ENCODE measurements at places on chromosomes 6 and 20.
A peak's percentile ranks its signal among the peaks of the same experiment; 100 is the strongest.

GRCh38 chr6:124738482-124738881 is 223.8 kb upstream of the RNF217 start:
- no peak for DNase-seq

GRCh38 chr6:165602291-165602690 is 60.8 kb downstream of the PDE10A start:
- no peak for DNase-seq

DNA sequence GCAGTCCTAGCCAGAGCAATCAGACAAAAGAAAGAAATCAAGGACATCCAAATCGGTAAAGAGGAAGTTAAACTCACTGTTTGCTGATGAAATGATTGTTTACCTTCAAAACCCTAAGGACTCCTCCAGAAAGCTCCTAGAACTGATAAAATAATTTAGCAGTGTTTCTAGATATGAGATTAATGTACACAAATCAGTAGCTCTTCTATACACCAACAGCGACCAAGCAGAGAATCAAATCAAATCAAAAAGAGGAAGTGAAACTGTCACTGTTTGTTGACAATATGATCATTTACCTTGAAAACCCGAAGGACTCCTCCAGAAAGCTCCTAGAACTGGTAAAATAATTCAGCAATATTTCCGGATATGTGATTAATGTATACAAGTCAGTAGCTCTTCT is 21.7 kb downstream of the SERPINB9 start:
- DNase-seq: no peak

GRCh38 chr6:102798636-102799035 is 1405.1 kb downstream of the GRIK2 start:
- DNase-seq: no peak

DNA sequence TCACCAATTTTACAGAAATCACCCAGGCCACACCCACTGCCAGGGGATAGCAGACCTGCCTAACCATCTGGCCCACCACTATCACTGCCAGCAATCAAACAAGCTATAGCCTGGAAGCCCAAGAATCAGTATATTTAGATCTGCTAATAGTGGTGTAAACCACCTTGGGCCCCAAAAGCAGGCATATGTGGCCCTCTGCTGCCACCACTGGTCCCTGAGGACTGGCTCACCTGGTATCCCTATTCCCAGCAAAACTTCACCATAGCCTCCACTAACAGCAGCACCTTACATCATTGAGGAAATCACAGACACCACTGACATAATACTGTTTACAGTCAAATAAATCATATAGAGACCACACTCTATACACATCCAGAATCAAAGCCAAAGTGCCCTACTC is 880.4 kb upstream of the MAN1A1 start:
- DNase-seq: no peak

GRCh38 chr20:37354210-37355195 is 8.6 kb downstream of the SRC start:
- DNase-seq: no peak

- DNase-seq: no peak
Measured at GRCh38 chr20:24449026-24449720, 20.3 kb upstream of the SYNDIG1 start.

DNA sequence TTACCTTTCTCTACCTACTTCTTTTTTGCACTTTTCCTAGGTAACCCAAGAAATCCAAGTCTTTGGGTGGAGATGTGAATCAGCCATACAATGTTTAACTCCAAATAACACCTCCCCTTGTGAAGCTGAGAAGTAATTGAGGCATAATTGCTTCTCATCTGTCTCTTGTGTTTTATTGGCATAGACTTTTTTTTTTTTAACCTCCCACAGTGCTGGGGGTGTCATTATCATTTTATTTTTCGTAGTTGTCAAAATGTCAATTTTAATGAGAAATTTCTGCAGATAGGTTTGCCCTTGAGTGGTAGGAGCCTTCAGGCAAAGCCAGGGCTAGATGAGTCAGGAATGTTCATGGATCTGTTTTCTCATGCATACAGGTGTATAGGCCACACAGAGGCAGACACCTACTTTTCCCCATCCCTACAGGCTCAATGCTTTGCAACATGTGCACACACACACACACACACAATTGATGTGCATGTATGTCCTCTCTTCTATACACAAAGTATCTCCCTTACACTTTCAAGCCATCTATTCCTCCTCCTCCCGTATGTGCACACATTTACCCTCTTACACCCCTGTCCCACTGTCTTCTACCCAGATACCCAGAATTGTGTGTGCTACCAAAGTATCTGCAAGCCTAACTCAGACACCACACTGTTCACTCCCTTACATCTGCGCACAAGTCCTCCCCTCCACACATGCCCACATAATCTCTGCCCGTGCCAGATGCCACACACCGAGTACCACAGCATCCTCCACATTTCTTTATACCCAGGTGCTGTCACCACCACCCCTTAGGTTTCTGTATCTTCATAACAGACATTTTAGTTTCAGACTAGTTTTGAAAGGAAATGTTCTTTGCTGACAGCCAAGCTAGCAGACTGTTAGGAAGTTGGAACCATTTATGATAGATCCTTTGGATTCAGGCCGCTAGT is 22.0 kb downstream of the RALY start:
- DNase-seq: no peak

- no peak for DNase-seq
Measured at GRCh38 chr6:111810294-111811131, 62.7 kb downstream of the FYN start.

- DNase-seq: no peak
Measured at GRCh38 chr6:139550361-139550760, 175.9 kb upstream of the CITED2 start.

DNA sequence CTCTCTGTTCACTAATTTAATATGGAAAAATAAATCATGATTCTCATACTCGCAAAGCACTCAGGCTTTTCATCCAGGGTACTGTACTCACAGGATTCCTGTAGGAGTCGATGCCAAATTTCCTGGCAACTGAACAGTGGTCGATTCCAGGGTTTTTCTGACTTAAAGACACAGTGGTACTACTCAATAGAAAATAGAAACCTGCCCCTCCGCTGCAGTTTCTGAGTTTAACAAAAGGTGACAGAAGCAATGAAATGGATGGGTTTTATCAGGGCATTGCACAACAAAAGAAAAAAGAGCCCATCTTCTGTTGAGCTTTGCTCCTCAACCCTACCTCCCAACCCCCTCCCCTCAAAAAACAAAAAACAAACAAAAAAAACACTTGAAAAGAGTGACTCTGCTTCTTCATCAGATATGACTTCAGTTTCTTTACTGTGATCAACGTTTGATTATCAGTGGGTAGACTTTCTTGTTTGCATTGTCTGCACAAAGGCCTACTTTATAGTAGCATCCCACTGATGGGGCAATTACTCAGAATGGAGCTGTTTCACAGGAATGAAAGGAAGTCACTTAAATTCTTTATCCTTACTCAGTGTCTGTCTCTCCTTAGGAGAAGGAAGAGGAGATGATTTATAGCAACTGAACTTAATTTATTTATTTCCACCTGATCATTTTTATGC is 96.2 kb upstream of the FOXO3 start:
- DNase-seq: no peak

GRCh38 chr6:55957961-55958422 is 82.6 kb upstream of the BMP5 start:
- DNase-seq: no peak

- no peak for DNase-seq
Measured at GRCh38 chr6:116996842-116997241, 119.8 kb downstream of the RFX6 start.

GRCh38 chr6:166286839-166287271 is 21.3 kb downstream of the PRR18 start:
- no peak for DNase-seq

DNA sequence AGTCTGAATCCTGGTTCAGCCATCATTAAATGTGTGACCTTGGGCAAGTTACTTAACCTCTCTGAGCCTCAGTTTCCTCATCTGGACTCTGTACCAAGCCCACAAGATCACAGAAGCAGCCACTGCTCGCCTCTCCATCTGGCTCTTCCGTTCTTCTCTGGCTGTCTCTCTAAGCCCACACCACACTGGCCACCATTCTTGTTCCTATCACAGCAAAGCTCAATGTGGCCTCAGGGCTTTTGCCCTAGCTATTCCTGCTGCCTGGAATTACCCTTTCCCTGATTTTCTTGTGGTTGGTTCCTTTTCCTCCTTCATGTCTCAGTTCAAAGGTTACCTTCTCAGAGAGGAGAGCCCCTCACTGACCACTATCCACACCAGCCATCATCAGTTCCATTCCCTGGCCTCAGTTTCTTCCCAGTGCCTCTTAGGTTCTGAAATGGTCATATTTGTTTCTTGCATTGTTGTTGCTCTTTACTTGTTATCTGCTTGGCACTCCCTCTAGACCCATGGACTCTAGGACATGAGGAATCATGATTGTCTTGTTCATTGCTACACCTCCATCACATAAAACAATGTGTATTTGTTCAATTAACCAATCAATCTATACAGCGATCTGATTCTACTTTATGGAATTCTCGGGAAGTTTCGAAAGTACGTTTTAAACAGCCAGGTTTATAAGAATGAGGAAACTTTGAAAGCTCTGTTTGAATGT is 56.5 kb upstream of the PTPN1 start:
- no peak for DNase-seq

DNA sequence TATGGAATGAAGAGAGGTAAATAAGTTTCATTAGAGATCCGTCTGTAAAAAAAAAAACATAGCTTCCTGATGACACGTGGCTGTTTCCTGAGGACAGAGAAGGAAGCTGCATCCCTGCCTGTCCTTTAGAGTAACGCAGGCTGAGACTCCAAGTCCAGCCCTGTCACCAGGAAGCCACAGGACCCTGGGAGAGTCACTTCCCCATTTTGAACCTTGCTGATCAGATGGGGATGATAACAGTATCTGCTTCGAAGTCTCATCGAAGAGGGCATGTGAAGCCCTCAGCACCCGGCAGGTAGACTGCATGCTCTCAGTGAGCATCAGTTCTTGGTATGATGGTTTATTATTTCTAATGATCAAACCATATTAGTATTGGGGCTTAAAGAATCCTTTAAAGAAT is 139.1 kb upstream of the KCNG1 start:
- no peak for DNase-seq

- no peak for DNase-seq
Measured at GRCh38 chr6:11923621-11924020, 88.5 kb upstream of the HIVEP1 start.

- no peak for DNase-seq
Measured at GRCh38 chr6:27791182-27791943, 120.8 kb downstream of the OR2B2 start.

- no peak for DNase-seq
Measured at GRCh38 chr20:34717230-34718095, 13.3 kb downstream of the TP53INP2 start.

DNA sequence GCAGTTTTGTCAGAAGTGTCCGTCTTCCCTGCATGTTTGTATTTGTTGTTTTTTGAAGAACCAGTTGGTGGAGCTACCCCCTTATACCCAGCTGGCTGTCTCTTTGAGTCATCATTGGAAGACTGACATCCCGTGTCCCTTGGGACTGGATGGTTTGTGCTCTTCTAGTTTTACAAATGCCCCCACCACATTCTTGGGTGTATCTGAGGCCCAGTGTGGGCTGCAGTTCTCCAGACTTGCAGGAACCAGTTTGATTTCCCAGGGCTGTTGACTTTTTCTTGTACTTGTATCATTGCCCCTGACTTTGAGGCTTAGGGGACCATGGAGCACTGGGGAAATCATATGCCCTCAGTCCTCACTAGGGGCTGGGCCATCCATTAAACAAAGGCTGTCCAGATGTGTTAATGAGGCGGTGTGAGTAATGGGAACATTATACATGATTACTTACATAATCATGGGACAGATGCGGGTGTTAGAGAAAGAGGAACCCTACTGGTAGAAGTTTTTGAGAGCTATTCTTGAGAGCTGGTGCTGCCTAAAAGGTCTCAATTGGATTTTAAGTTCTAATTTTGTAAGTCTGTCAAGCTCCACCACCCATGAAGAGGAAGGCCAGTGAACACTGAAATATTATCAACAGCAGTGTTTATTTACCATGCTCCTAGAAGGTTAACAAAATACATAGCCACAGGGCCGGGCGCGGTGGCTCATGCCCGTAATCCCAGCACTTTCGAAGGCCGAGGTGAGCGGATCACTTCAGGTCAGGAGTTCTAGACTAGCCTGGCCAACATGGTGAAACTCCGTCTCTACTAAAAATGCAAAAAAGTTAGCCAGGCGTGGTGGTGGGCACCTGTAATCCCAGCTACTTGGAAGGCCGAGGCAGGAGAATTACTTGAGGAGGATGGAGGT is 8.5 kb downstream of the JARID2 start:
- no peak for DNase-seq

DNA sequence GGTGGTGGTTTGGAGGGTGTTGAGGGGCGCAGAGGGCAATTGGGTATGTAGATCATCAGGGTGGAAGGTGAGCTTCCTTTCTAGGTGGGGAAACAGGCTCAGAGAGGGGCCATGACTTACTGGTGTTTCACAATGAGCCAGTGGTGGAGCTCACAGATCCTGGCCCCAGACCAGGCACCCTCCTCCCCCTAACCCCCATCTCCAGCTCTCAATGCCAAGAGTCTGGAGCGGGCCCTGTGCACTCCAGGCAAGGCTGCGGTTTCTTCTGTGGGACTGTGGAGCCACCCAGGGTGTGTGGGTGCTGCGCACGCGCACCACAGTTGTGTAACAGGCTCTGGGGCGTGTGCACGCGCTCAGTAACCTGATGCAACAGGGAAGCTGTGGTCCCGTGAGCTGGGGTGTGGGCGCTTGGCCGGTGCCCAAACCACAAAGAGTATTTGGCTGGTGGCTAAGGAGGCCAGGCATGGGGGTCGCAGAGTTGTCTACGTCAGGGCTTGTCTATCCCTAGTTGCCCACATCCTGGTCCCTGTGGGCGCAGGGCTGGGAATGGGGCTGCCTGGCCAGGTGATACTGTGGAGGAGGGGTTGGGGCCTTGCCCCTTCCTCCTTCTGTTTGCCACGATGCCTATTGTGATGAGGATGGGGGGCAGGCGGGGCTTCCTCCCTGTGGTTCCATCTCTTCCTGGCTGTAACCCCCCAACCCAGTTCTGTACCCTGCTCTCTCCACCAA is 37.5 kb upstream of the MRPS18A start:
- peak; percentile 52 for DNase-seq

DNA sequence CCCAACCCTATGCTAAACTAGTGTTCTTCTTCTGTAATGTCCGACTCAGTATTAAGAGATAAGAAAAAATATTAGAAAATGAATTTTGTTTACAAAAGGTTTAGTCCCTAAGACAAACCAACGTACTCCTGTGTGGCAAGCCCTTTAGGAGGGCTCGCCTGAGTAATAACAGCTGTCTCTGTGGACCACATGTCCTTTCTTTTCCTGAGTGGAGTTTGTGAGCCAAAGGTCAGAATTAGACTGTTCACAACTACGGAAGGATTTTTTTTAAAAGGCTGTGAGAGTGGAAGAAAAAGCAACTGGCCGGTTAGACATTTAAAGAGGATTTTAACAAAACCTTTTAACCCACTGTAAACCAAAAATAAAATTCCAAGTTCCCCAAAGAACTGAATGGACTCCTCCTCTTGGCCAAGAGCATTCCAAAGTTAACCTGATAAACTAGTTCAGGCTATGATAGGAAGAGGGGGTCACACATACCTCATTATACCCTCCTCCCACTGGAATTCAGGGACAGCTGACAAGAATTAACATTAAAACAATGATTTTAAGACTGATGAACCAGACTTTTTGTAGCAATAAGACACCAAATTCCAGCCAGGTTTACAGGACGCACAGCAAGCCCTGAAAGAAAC is 43.5 kb downstream of the FAM184A start:
- DNase-seq: no peak

GRCh38 chr20:45322952-45323383 is 14.9 kb upstream of the MATN4 start:
- no peak for DNase-seq

Measured in activated CD8-positive, alpha-beta memory T cell treated with anti-CD3 and anti-CD28 coated beads for 4 hours (primary cell).